ENCODE measurements at places on chromosomes 1 and 21.
A peak's percentile ranks its signal among the peaks of the same experiment; 100 is the strongest.

DNA sequence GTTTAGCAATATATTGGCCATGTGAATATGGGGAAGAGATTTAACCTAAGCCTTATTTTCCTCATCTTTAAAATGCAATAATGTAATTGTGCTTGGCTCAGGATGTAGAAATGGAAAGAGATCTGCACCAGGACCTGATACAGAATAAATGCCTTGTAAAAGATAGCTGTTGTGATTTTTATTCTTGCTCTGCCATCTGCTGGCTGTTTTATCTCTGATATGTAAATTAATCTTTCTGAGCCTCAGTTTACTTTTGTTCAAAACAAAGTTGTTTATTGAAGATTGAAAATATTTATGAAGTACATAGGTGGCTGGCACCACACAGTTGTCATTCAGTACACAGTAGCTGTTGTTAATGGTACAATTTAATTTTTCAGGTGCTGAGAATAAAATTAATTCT lies 21.9 kb downstream of the ZYG11B start:
- DNase-seq = no peak

DNA sequence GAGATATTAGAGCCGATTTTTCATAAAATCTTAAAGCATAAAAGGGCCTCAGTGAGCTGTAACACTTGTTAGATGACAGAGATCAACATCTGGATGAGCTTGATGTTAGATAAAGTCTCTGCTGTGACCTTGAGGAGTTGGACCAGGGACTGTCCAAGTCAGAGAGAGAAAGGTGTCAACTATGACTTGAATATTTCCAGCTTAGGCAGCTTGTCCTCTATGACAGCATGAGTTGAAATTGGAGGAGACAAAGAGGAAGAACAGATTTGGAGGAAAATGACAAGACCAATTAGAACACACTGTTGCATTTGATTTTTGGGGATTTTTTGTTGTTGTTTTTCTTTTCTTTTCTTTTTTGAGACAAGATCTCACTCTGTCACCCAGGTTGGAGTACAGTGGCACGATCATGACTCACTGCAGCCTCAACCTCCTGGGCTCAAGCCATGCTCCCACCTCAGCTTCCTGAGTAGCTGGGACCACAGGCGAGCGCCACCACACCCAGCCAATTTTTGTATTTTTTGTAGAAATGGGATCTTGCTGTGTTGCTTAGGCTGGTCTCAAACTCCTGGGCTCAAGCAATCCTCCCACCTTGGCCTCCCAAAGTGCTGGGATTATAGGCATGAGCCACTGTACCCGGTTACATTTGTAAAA lies 35.3 kb upstream of the CLIC4 start:
- no peak for DNase-seq

- DNase-seq = no peak
Measured at GRCh38 chr1:160061369-160062229, 8.4 kb downstream of the KCNJ10 start.

DNA sequence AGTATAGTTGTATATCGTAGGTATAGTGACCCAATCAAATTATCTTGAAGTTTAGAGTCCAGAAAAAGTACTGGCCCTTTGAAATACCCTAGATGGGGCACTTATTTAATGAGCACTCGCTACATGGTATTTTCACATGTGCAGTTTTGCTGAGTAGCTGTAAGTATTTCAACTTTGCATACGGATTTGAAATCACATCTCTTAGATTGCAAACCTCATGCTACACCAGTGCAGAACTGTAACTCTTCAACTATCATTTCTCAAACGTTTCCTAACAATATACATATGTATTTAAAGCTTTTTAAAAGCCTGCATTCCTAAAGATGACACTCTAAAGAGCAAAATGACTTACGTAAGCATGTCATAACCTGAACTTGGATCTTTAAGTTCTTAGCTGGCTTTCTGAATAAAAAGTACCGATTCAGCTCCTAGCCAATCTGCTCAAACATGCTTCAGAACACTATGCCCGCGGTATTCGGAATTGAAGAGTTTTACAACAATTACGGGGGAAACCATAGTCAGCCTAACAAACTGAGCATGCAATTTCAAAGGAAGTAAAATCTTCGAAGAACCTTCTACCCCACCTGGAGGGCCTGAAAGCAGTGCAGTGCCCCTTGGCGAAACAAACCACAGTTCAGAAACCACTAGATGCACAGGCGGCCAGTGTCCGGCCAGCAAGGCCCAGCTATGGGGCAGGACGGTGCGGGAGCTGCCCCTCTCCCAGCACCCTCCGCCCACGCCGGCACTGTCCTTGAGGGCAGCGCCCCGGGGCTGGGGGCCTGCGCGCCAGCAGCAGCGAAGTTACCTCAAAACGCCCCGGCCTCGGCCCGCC lies 863 bp downstream of the FH start:
- DNase-seq = no peak

DNA sequence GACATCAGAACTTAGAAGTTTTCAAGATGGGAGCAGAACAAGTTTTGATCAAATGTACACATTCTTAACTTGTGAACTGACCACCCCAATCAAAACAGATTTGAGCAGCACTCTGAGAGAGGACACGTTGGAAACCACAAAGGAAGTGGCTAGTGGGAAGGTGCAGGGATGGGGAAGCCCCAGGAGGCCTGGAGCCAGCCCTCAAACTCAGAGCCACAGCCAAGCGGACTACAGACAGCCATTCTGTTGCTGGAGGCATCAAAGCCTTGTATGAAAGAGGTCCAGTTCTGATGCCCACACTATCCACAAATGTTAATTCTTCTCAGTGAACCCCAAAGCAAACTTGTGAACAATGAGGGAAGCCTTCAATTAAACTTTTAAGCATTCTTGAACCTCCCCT lies 143.6 kb upstream of the RAB4A start:
- DNase-seq = peak; percentile 11

DNA sequence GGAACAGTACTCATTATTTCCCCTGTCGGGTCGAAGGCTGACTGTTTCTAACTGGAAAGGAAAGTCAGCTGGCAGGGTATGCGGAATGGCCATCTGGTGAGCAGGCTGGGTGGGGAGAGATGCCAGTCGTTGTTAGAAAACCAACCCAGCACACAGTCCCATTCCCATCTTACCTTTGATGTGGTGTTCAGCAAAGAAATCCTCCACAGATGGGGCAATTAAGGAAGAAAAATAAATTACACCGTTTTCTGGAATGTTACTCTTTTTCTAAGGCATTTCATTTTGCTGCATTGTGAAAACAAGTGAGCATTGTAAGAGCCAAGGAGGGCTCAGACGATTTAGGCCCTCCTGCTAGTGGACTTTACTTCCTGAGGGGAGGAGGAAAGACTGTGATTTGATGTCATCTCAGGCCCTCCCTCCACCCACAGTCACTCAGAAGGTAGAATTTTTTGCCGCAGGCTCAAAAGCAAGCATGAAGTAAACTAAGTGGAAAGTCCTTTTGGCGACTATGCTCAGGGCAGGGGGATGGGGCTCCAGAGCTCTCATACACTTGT lies at the start of gene SLC16A4:
Gene SLC16A4, minus strand, starts transcription at position 335 of the 554 bp plus-strand sequence. CDS start 1,703 bp downstream, outside the sequence.
- peak; percentile 64 for DNase-seq

DNA sequence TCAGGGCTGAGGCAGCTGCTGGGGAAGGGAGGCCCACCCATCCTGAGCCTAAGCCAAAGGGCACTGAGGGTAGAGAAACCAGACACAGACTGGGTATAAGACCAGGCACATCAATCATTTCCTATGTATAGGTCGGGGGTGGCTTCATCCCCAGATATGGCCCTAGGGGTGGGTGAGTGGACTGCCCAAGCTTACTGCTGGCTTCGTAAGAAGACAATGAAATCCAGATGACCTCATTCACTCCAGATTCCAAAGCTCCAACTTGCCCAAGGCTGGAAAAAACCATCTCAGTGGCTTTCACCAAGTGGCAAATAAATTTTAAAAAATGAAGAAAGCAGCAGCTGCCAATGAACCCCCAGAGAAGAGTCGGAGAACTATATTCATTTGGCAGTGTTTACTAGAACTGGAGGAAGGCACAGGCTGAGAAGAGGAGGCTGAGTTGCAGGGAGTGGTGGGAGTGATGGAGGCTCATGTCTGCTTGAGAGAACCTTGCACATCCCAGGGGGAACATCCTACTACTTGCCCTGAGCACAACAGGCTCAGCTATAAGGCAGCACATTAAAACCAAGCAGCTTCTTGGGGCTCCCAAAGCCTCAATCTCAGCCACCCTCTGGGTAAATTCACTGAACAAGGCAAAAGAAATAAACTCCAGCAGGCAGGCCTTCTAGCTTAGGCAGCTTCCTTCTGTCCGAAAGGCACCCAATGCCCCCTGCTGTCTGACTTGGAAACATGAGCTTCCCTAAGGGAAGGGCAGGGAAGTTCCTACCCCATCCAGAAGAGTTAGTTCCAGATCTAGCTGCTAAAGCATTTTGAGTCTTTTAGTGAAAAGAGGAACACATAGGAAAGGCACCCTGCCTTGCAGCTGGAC lies 14.1 kb downstream of the PEA15 start:
- DNase-seq = peak; percentile 51

DNA sequence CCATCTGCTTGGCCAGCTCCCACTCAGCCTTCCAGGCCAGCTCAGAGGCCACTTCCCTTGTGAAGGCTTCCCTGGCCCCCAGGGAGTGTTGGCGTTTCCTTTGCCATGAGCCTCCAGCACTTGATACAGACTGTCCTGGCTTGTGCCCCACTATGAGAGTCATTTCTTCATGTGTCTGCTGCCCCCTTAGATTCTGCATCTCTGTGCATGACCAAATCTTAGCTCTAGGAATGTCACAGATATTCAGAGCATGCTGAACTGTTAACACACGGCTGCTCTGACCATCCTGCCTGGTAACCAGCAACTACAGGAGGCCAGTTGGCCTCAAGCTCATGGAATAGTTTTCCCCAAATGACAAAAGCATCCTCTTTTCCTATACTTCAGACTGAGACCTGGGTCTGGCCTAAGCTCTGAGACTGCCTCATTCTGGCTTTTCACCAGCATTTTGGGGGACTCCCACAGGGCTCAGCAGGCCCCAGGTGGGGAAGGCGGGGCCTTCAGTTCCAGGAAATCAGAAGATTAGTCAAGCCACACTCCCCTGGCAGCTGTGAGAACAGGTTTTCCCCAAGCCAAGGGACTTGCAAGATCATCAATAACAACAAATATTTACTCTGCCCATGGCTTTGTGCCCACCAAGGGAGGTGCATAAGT lies 182.6 kb upstream of the EDN2 start:
- no peak for DNase-seq

- DNase-seq = no peak
Measured at GRCh38 chr1:157119008-157119407, 19.2 kb downstream of the ETV3 start.

GRCh38 chr21:39175665-39176064 lies 7.6 kb downstream of the PSMG1 start:
- no peak for DNase-seq

DNA sequence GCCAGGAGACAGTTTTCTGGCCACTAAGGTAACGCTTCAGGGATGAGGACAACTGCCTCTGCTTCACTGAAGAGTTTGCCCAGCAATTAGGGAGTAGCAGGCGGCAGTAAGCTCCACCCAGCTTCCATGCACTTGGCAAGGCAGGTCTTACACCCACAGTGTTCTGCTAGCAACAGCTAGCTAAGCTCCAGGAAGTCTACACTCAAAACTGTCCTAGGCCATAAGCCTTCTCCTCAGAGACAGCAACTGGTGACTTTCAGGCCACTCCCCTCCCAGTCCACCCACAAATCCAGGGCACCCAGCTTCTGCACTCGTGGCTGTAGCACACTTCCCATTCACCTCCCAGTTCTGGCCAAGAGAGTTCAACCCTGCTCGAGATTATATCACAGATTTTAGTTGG lies 47.3 kb downstream of the KMO start:
- no peak for DNase-seq

GRCh38 chr21:37204580-37204979 lies 62.6 kb downstream of the VPS26C start:
- no peak for DNase-seq

Measured in astrocyte of the cerebellum (primary cell).